ENCODE measurements at places on chromosomes 5 and 9.

DNA sequence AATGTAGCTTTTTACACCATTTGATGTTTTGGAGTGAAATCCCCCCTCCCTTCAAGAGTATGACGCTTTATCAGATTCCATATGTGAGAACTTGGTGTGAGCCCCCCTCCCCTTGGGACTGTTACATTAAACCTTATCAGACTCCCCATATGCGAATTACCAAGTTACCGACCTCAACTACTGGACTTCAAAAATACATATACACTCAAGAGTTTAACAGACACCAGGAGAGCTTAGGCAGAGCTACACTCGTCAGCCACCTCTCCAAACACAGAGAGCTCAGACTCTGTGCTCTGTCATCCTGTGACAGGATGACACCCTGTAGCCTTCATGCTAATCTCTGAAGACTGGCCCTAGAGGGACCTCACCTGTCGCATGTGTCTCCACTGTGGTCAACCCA lies 50.2 kb downstream of the FAM114A2 start:
- DNase-seq = no peak

- DNase-seq = no peak
Measured at GRCh38 chr5:134133995-134134541, 19.6 kb downstream of the TCF7 start.

DNA sequence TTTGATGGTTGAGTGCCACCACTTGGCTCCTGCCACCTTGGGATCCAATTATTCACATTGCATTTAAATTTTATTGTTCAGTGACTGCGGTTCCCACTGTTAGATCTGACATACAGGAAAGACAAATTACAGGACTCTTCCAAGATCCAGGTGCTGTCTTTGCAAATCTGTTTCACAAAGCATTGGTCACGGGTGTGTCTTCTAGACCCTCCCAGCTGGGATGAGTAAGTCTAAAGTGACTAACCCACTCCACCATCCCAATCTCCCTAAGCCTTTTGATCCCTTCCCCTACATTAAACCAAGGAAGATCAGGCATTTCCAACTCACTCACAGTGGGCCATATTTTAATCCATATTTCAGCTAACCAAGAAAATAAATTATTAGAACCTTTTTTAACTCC lies 1016.3 kb upstream of the CTNND2 start:
- no peak for DNase-seq

DNA sequence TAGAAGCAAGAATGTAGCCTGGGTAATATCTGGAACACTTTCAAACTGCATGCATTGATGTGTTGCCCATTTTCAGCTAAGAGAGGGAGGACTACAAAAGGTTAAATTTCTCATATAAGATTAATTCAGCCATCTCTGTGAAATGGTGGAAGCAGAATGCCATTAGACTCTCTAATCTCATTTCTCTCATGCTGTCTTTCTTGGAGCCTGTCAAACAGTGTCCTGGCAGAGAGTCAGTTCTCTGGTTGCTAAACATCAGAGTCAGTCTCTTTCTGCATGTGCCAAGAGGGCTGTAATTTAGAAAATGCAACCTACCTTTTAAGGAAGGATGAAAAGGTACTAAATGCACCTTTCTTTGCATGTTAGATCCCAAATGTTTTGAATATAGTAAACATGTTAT lies 910 bp upstream of the GARNL3 start:
- no peak for DNase-seq

DNA sequence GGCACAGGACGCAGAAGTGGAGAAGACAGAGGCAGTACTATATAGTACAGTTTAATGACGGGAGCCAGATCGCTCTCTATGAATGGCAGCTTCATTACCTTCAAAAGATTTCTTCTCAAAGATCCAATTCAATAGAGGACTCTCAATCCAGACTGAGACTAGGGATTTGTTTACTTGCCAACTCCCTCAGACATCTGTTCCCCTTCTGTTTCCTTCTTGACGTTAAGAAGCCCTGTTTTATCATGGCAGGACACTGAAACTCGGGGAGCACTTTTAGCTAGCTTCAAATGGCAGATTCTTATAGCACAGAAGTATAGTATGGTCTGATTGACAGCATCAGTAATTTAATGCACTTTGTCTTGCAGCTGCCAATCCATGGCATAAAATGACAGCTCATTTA lies 747.3 kb upstream of the C9orf72 start:
- no peak for DNase-seq

- peak; percentile 52 for DNase-seq
Measured at GRCh38 chr5:41843456-41844370, 26.5 kb downstream of the OXCT1 start.

GRCh38 chr9:20242510-20243189 lies 379.6 kb downstream of the MLLT3 start:
- no peak for DNase-seq

DNA sequence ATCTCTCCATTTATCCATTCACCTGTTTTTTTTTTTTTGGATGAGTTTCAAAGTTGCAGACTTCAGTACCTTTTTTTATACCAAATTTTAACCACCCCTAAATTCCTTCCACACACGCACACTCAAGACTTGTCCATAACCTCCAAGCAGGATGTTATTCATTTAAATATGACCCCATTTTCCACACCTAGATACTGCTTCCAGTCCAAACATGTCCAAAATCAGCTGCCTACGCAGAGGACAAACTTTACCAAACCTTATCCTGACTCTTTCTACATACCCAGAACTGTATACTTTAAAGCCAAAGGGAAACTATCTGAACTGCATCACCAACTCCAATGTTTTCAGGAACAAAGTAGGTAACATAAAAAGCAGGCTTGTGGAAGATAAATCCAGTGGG lies 36.0 kb upstream of the FYB1 start:
- no peak for DNase-seq

- DNase-seq = no peak
Measured at GRCh38 chr5:17384181-17384580, 113.8 kb upstream of the TAF11L2 start.

DNA sequence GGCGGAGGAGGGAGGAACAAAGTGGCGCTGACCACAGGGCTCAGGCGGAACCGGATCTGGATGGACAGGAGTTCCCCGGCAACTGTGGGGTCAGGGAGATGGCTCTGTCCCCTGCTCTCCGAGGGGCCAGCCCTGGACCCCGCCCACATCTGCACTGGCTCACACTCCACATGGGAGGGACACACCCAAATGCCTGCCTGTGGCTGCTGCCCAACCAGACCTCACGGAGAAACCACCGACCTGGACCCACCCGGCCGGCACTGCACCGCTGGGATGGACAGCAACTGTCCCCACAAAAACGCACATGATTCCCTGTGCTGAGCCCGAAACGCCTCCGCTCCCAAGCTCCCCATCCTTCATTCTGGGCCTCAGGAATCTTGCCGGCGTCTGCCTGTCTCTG lies 4.8 kb downstream of the CCDC187 start:
- DNase-seq = no peak
